Stimulated activated CD4-positive, alpha-beta T cell treated with anti-CD3 and anti-CD28 coated beads, Interleukin-1b, Interleukin-23, amount 100 ng/mL, for 1 hour (primary cell): ENCODE measurements at places on chromosomes 7 and 10.

DNA sequence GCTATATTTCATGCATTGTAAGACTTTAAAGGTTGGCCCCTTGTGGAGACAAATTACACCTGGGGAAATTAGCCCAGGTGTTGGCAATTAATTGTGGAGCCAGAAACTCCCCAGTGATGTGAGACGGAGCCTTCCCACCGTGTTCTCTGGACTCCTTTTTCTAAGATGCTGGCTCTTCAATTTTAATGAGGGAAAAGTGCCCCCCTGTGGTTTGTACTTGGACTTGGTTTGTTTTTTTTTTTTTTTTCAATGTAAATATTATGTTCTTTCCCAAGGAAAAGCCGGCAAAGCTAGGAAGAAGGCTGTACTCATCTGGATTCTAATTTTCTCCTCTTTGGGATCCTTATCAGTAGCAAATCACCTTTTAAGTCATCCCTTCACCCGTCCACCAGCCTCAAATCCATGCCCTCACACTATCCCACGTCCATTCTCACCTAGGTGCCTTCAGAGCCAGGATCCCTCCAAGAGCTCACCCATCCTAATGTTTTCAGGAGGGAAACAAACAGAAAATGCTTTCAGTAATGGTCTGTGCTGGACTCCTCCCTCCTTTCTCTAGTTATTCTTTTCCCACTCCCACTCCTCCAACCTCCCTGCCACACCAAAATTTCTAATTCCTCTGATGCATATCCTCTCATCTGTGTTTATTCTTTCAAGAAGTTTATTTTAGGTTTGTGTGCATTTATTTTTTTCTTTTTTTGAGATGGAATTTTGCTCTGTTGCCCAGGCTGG is 20.4 kb upstream of the ST8SIA6 start:
- no peak for DNase-seq

DNA sequence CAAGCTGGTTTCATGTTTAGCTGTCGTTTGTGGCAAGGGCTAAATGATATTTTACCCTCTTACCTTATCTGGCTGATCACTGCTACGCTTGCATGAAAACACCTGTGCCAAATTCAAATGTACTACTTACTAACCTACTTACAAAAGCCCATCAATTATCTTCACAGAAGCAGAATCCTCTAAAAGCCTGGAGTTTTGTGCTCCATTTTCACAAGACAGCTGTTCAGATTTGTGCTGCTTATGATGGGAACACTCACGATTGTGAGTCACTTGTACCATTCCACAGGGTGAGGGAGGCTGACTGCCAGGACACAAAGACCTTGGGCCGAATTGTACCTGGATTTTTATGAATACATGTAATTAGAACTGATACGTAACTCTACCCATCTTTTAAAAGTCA is 245.0 kb upstream of the NPY start:
- DNase-seq: no peak

- no peak for DNase-seq
These were observed 74.0 kb downstream of the WNT2 start for GRCh38 chr7:117248829-117249228.

DNA sequence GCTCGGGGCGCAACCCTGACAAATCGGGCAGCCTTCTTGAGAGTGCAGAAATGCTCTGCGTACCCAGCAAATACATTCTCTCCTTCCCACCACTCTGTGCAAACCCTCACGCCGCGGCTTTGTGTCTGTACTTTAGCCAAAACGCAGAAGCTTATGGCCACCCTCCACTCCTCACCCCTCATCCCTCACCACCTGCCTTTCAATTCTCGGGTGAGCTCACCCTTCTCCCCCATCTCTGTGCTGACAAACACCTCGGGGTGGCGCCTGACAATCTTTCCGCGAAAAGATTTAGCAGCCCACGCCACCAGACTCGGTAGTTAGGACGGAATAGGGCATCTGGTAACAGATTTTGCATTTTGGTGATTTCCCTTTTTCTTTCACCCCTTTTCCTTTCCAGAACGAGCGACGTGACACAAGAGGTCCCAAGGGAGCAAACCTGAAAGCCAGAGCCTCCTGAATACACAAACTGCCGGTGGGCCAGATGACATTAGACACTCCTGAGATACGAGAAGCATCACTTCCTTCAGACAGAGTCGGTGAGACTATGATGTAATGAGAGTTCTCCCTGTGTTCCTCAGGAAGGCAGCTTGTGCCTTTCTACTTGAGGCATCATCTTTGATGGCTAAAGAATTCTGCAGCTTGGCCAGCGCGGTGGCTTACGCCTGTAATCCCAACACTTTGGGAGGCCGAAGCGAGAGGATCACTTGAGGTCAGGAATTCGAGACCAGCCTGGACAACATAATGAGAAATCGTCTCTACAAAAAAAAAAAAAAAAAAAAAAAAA is 671 bp upstream of the ATAD1 start:
- no peak for DNase-seq

DNA sequence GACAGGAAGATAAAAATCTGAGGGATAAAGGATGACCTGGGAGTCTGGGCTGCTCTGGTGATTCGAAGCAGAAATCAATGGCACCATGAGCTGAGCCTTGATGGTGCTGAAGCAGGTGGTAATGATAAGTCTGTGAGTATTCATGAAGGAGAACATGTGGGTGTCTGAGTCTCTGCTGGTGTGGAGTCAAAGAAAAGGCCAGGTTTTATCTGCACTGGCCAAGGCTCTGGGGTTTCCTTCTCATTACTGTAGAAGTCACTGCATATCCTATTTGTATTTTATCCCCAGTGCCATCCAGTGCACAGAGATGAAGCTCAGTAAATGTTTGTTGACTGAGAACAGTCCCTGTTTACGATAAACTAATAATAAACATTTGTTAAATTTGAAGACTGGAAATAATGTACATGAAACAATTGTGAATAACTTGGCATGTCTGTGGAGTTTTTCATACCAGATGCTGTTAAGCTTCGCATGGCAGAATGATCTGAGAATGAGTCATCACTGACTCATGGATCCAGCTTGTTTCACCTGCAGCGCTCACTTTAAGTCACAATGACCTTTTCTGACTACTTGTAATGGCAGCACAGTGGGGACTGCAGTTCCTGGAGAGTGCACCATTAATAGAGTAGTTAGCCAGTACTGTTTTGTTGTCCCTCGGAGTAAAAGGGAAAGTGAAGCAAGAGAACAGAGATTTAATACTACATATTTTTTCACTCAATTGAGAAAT is 538.5 kb downstream of the HTR7 start:
- DNase-seq: no peak

GRCh38 chr10:79152423-79152817 is 83.7 kb downstream of the ZMIZ1 start:
- no peak for DNase-seq

GRCh38 chr10:82564353-82565196 is 689.6 kb downstream of the NRG3 start:
- DNase-seq: no peak

GRCh38 chr10:98285416-98285815 is 17.4 kb upstream of the LOXL4 start:
- DNase-seq: no peak

DNA sequence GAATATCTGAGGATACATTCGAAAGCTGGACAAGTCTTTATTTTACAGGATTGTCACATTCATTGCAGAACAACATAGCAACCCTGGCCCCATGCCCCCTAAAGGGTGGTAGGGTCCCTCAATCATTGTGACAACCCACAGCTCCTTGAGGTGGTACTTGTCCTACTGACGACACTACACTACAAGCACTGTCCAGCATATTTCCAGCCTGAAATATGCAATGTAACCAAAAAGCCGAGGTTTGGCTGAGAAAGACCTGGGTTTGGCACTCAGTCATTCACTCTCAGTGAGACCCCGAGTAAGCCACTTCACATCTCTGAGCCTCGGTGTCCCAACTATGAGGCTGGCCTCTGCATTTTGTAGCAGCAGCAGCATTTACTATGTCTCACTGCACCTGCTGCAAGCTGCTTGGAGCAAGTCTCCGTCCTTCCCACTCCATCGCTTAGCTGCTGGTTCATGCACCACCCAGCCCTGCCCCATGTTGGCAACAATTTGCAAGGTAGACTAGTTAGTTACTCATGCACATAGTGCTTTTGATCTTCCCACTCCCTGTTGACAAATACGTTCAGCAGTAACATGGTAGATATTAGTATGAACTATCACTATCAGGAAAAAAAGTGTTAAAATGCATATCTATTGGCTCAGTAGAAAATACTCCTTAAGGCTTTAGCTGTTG is 43.6 kb upstream of the TNPO3 start:
- no peak for DNase-seq

GRCh38 chr7:140342727-140343514 is 55.4 kb downstream of the SLC37A3 start:
- no peak for DNase-seq

GRCh38 chr7:37336259-37336658 is 112.4 kb downstream of the ELMO1 start:
- no peak for DNase-seq

DNA sequence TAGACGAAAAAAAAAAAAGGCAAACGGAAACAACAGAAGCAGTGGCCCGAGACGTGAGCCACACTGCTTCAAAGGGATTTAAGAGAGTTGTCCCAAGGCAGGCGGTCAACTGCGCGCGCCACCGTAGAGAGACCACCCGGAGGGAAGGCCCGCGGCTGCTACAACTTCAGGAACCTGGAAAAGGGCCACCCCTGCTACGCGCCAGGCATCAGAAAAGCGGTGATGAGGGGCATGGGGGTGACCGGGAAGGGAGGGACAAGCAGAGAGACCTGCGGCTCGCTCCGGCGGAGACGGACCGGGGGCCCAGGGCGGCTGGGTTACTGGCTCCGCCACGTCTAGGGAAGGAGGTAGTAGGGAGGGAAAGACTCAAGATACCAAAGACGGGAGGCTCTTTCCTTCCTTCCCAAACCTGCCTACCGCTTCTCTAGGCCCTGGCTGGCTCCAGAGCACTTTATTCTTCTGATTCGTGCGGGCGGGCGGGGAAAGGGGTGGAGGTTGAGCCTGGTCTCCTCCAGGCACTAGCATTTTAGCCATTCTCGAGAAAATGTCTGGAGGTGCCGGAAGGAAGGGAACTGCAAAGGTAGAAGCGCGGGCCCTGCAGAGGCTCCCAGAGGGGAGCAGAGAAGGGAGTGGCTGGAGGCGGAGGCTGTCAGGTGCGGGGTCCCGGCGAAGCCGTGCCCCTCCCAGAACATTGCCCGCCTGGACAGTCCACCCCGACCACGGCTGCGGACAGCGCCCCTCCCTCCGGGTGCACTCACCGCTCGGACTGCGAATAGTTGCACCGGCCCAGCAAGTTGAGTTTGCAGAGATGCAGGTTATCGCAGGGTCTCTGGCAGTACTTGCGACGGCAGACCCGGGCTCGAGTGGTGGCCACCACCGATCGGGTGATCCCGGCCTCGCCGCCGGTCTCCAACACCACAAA is 993 bp downstream of the ZC3HAV1 start:
- DNase-seq: no peak

DNA sequence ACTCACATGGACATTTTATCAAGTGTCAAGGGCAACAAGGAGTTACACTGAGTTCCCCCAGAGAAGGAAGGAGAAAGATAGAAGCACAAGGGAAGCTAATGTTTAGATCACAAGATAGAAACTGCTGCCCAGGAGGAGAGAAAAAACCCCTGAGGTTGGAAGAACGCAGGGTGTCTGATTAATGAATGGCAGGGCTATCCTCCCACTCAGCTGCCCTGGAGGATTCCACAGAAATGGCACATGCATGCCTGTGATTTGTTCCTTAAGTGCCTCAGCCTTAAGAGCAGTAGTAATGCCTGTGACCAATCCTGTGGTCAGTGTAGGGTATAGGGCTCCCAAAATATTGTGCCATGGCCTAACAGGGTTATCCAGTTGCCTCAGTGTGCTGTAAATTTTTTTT is 20.2 kb downstream of the DNAJB9 start:
- DNase-seq: no peak

- no peak for DNase-seq
These were observed 41.1 kb upstream of the PRKAR1B start for GRCh38 chr7:767941-768731.

GRCh38 chr10:42952931-42953683 is 123.8 kb upstream of the RET start:
- DNase-seq: no peak

- DNase-seq: no peak
These were observed 65.5 kb downstream of the OAT start for GRCh38 chr10:124353091-124353815.

DNA sequence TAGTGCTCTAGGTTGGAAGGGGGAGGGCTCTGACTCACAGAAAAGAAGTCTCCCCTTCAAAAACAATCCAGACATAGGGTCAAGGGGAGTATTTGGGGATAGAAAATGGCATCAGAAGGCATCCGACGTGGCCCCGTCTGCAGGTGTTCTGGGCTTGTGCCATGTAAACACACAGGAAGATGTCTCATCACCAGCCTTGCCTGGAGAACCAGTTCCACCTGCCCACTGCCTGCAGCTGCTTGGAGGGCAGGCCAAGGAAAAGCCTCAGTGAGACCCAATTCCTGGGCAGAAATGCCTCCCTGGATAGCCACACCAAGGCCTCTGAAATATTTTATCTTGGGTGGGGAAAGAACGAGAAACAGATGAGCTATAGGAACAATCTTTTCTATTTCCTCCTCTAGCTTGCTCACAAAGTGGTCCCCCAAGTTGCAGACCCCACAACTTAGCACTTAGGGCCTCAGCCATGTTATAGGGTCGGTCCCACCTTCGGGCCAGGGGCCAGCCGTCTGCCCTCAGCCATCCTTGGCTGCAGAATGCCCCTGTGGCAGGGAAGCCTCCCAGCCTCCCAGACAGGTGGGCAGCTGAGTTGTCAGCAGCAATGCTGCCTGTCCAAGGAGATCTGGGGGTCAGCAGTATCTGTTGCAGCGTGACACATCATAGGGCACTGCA is 54.3 kb upstream of the ECHDC3 start:
- DNase-seq: no peak

GRCh38 chr10:44260286-44260928 is 124.5 kb downstream of the CXCL12 start:
- no peak for DNase-seq

GRCh38 chr10:30114401-30114800 is 55.0 kb upstream of the JCAD start:
- no peak for DNase-seq

DNA sequence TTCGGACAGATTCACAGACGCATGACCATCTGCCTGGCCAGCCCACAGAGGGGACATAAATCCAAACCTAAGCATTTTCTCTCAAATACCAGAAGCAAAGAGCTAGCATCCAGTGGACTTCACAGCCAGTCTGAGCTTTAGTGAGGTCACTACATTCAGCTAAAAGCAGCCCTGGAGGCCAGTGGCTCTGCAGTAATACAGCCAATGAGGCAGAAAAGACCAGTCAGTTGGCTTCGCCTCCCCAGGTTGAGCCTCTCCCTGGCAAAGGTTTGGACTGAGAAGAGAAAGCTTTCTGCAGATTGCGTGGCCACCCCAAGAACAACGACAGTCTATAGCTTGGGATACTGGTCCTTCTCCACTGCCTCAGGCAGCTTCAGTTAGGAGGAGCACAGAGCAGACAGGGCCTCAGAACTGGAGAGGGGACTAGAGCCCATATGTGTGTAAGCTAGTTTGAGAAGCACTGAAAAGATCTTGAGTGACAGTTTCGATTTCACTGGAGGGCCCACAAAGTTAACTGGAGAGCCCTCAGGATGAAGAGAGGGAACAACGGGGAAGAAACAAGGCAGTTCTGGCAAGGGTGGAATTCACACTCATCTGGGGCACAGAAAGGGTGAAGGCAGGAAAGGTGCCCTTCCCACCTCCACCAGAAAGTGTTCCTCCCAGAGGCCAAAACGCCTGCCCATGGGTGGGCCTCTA is 3.8 kb downstream of the WDR91 start:
- DNase-seq: no peak

GRCh38 chr10:107371801-107372200 is 207.3 kb upstream of the SORCS1 start:
- no peak for DNase-seq
